Liver (tissue), 10 donors: ENCODE measurements at places on chromosomes 12 and 14.

- no peak for DNase-seq
These were observed 140.1 kb downstream of the DHRS2 start for GRCh38 chr14:23776296-23776695.

GRCh38 chr12:89348894-89349699, 3.2 kb downstream of the DUSP6 start:
- DNase-seq, result no peak

- no peak for DNase-seq
These were observed 176.9 kb downstream of the PRKCH start for GRCh38 chr14:61498303-61498702.

- no peak for DNase-seq
These were observed 89.4 kb downstream of the KIF26A start for GRCh38 chr14:104227806-104228205.

DNA sequence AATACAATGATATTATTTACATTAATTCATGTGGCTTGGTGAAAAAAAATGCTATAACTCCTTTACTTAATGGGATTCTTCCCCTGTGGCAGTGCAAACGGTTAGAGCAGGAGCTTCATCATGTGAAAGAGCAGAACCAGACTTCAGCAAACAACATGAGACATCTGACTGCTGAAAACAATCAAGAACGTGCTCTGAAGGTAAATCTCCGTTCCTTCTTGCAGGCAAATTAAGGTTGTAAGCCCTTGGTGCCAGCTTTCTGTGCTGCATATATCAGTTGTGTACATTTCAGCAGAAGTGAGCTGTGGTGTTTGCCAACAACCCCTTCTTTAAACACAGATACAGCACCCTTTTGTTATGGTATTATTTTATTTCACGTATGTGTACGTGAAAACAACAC, 171.7 kb downstream of the MIPOL1 start:
- DNase-seq, result no peak

DNA sequence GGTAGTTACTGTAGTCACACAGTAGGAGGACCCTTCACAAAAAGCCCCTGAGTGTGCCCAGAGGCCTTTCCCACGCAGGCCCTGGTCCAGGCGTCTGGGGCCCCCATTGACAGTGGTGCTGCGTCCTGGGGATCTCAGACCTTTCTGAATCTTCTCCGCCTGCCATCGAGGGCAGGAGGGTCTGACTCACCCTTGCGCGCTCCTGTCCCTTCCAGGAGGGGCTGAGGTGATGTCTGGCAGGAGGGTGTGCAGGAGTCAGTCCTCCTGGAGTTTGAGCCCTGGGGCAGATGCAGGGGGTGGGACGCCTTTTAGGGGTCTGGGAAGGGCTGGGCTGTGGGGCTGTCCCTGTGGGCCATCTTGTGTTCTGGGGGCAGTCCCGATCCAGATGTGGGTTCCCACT, 386.8 kb downstream of the TMEM121 start:
- no peak for DNase-seq

- DNase-seq, result no peak
These were observed 51.3 kb downstream of the SSPN start for GRCh38 chr12:26246483-26247164.
